Fibroblast of skin of left biceps (primary cell): ENCODE measurements at places on chromosomes 2 and 18.

GRCh38 chr2:151947813-151948165 lies 119.6 kb upstream of the ARL5A start:
- no peak for DNase-seq

DNA sequence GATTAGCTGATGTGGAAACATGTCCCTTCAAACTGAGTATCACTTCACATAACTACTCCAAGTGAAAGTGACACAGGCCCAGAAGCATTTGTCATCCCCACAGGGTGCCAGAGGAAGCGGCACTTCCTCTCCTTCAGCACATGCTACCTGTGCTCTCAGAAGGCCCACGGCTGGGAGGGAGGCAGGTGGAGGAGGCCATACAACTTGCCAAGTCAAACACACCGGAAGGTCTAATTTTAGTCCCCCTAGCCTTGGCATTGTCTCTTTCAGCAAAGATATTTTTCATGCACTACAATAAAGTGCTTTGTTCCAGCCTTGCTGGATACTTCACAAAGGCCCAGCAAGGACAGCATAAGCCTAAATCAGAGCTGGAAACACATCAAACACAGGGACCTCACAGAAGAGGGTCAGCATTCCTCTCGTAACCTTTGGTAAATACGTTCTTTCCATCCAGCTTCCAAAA lies 38.0 kb downstream of the VSNL1 start:
- no peak for DNase-seq

DNA sequence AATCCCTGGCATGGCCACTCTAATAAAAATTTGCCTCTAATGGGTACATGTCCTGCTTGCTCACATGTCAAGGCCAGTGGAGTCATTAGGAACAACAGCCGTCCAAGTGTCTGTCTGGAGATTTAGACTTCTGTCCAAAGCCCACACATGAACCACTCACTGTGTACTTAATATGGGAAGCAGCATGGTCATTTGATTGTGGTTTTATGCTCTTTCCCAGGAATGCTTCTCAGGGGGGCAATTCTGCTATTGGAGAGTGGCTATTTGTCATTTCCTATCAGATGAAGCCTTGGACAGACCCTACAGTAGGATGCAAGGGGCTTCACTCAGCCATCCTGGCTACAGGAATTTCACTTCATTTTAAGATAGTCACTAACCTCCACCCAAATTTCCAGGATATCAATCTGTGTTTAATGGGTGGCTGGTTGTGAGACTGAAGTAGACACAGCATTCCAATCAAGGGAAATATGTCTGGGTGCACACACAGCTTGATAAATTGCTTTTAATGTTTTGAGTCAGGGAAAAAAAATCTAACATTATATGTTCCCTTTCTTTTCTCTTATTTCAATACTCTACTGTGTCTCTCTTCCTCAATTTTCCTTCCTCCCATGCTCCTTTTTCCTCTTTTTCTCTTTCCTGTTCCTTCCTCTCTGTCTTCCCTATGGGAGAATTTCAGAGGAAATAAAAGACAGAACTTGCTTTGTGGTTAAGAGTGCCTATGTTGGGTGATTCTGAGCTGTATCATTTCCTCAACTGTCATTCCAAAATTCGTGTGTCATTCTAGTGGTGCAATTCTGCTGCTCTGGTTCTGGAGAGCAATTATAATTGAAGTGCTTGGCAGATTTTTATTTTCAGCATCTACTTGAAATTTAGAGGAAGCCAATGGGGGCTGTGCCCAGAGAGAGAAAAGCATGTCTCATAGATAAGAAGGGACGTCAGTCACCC lies 320.1 kb downstream of the OSR1 start:
- peak; percentile 56 for DNase-seq

DNA sequence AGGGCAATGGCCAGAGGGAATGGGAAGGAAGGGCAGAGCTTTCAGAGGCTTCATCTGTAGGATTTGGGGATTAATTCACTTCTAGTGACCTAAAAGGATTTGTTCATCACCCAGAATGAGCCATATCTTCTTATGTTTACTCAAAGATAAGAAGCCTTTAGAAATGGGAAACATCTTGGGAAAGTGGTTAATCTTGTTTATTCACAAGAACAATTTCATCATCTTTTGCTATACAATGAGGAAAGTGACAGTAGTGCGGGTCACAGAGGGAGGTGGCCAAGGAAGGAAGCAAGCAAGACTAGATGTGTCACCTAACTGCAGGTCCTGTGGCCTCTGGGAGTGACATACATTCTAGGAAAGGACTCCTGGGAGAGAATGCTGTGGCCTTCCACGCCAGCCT lies 140.4 kb upstream of the ALPP start:
- no peak for DNase-seq

- no peak for DNase-seq
Measured at GRCh38 chr2:96927405-96928171, 57.7 kb upstream of the SEMA4C start.
